ENCODE measurements at places on chromosomes 11 and 22. TPM values are rescaled to one million over a fixed set of nuclear protein-coding genes. Genes with fewer than 3 reads are reported as not detected.

The MIEF1 gene
- 9.7 TPM for total RNA-seq

The OR2AT4 gene
- not detected for total RNA-seq

The PDE2A gene
- not detected for total RNA-seq

The BANF1 gene
- 36.6 TPM for total RNA-seq

The KRTAP5-3 gene
- total RNA-seq: not detected

The MRGPRE gene
- total RNA-seq: not detected

The IGF2 gene
- 2.3 TPM for total RNA-seq

The DEUP1 gene
- not detected for total RNA-seq

The SMIM35 gene
- not detected for total RNA-seq

The OR51B5 gene
- total RNA-seq: 0.54 TPM

The IL17REL gene
- not detected for total RNA-seq

The PRRG4 gene
- total RNA-seq: not detected

Measured in IMR-90 (cell line).